Stimulated activated CD8-positive, alpha-beta memory T cell treated with anti-CD3 and anti-CD28 coated beads, Interleukin-4, amount 100 ng/mL, for 24 hours (primary cell): ENCODE measurements at places on chromosomes 7 and 10.

DNA sequence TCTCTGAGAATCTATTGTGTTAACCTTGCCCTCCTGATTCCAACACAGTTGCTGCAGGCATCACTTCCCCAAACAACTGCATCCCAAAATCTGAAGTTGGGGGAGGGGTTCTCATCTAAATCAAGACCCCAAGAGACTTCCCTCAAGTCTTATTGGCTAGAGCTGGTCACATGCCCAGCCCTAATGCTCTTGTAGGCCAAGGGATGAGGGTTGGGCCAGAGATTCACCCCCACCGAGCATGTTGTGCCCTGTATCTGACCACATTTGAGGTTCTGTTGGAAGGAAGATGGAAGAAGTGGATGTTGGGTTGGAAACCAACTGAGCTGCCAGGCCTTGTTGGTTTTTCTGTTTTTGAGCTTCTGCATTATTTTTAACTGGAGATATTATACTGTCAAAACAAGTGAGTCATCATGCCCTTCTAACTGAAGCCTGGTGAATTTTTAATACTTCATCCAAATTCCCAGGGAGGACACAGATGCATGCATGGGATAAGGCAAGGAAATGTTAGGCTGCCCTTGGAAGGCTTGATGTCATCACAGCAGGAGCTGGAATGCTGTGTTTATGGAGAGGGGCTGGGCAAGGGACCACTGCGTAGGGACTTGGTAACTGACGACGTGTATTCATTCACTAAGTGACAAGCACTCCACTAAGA, 68.6 kb upstream of the CACUL1 start:
- no peak for DNase-seq

DNA sequence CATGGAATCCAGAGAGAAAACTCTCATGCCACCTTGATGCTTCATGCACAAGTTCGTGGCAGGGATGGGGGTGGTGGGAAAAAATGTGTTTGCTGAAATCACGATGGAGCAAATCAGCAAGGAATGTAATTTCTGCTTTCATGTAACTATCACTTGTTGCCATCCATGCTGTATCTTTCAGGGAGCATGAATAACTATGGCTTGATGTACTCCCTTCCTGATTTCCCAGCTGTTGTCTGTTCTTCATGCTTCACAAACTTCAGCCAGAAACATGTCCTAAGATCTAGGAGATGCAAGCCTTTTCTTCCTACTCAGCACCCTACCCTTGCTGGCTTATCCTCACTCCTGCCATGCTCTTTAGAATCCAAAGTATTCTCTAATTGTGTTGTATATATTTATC, 64.0 kb downstream of the LRRC4 start:
- no peak for DNase-seq

DNA sequence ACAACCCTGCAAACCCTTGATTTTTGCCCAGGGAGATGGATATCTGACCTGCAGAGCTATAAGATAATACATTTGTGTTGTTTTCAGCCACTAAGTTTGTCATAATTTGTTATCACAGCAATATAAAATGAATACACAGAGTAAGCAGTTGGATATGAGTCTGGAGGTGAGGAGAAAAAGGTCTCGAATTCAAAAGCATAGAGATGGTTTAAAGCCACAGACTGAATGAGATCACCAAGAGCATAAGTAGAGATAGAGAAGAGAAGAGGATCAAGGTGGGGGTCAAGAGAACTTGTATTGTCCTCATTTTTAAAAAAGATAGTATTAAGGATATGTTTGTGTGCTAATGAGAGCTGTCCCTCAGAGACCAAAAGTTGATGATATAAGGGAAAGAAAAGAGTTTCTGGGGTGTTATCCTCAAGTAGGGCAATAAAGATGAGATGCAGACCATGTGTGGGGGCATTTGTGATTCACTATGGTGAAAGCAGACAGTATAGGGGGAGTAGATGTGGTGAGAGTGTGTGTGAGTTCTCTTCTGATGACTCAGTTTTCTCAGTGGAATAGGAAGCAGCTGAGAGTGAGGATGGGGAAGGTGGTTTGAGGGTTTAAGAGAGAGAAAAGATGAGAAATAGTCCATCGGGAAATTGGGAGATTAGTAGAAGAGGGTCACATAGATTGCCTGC, 25.8 kb upstream of the PCGF5 start:
- DNase-seq: no peak

DNA sequence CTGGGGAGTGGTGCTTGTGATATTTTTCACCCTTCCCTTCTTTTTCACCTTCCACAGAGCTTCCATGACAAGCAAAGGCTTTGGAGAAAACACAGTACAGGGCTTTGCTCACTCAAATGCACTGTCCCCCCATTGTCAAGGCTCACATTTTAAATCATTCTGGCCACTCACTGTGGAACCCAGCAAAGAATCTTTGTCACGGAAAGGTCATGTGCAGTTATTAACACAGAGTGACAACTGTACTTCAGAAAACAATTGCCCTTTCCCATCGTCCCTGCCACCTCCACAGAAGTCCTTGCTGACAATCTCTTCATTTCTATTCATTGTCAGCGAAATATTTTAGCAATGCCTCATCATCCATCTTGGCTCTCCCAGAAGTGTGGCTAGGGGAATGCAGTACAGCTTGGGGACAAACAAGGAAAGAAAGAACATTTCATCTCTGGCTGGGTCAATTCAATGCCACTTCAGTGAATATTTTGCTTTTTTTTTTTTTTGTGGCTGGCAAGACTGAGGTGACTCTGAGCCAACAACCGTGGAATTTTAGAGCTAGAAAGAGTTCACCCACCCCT, 851.0 kb downstream of the KCNMA1 start:
- DNase-seq: no peak

GRCh38 chr7:93828260-93828659, 62.3 kb downstream of the TFPI2 start:
- no peak for DNase-seq

DNA sequence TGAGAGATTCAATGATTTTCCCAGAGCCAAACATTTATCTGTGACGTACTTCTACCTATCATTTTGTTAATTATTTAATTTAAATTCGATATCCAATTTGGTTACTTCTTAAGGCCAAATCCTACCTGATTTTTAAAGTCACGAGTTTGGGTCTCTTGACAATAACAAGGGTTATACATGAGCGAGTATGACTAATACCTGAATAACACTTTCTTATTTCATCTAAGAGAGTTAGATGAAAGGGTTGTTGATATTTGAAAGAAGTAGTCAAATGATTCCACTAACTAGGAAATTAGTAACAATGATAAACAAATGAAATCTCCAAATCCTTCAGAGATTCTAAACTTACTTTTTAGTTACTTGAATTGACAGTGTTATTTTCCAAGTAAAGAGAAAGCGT, 1086.9 kb downstream of the XPNPEP1 start:
- no peak for DNase-seq

DNA sequence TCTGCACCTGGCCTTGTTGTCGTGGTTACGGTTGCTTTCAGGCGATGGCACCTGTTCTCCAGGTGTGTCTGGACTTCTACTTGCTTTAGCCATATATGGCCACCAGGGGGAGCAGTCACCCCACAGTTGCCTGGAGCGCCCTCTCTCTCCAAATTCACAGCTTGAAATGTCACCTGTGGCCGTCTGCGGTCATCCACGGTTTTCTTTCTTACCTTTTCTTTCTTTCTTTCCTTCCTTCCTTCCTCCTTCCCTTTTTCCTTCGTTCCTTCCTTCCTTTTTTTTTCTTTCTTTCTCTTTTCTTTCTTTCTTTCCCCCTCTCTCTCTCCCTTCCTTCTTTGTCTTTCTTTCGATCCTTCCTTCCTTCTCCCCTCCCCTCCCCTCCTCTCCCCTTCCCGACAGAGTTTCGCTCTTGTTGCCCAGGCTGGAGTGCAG, 150.5 kb upstream of the VKORC1L1 start:
- peak; percentile 26 for DNase-seq

GRCh38 chr7:29864656-29865055, 58.3 kb downstream of the WIPF3 start:
- no peak for DNase-seq

DNA sequence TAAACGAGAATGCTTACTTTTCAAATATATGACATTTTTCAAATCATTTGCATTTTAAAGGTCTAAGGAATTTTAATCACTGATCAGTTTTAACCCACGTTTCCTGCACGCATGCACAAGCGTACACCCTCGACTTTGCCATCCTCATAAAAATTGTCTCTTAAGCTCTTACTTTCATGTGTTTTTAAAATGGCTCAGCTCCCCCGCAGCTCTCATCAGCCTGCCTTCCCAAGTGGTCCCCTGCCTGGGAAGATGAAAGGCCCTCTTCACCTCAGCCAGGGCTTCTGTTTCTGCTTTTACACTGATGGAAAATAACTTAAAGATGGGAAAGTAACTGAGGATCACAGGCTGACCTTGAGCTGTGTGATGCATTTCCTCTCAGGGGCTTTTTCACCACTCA, 131.6 kb upstream of the LSM8 start:
- DNase-seq: no peak

- DNase-seq: peak; percentile 27
Observed at GRCh38 chr10:103553743-103554487, 60.4 kb downstream of the NEURL1 start.
